ENCODE measurements at places on chromosomes 1 and 21.

DNA sequence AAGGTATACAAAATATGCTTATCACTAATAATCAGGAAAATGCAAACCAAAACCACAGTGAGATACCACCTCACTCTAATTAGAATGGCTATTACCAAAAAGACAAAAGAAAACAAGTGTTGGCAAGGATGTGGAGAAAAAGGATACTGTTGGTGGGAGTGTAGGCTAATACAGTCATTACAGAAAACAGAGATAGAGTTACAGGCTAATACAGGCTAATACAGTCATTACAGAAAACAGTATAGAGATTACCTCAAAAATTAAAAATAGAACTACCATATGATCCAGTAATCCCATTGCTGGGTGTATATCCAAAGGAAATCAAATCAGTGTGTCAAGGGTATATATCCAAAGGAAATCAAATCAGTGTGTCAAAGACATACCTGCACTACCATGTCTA is 238.4 kb downstream of the PLPP3 start:
- no peak for DNase-seq

GRCh38 chr1:72634946-72635345 is 352.6 kb upstream of the NEGR1 start:
- DNase-seq, result no peak

- peak; percentile 63 for DNase-seq
These were observed 131.9 kb downstream of the VAV3 start for GRCh38 chr1:107833061-107833460.

GRCh38 chr1:47782414-47783166 is 214.6 kb downstream of the TRABD2B start:
- no peak for DNase-seq

DNA sequence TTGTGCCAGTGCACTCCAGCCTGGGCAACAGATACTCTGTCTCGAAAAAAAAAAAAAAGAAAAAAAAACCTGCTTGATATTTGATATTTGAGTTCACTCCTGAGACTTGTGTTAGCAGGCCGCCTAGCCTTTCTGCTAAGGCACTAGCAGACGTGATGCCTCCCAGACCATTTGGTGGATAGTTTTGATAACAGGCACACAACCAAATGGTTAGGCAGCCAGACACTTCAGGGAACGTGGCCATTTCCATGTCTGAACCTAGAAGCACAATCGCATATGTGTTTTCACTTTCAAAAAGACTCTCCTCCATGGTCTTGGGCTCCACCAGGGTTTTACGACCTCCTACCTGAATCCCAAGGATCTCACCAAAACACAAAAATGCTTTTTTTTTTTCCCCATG is 1319.5 kb downstream of the BRINP3 start:
- no peak for DNase-seq

GRCh38 chr1:221736714-221737113 is 5.2 kb downstream of the DUSP10 start:
- DNase-seq, result no peak

DNA sequence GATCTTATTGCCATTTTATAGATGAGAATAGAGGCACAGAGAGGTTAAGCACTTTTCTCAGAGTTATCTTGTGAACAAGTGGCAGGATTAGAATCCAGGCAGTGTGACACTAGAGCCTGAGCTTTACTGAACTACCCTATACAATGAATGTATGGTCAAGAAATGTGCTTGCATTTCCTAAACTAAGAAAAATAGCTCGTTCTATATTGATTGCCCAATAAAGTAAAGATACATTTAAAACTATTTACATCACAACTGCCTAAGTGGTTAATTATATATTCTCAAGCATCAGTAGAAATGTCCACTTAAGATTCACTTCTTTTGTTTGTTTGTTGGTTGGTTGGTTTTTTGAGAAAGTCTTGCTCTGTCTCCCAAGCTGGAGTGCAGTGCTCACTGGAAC is 91.6 kb downstream of the ZFYVE9 start:
- DNase-seq, result no peak

GRCh38 chr1:203274603-203275381 is 30.5 kb upstream of the BTG2 start:
- no peak for DNase-seq

DNA sequence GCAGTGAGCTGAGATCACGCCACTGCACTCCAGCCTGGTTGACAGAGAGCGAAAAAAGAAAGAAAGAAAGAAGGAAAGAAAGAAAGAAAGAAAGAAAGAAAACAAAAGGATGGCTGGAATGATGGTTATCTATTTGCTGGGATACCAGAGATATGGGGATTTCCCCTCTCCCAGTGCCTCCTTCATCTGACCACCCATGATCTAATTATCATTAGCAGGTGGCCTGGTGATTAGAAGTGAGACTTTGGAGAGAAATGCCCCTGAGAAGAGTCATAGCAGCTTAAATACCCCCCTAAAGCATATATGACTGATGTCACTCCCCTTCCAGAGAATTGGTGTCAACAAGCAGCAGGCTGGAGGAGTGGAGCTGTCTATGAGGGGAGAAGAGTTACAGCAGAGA is 1.3 kb upstream of the NPPB start:
- DNase-seq, result no peak

DNA sequence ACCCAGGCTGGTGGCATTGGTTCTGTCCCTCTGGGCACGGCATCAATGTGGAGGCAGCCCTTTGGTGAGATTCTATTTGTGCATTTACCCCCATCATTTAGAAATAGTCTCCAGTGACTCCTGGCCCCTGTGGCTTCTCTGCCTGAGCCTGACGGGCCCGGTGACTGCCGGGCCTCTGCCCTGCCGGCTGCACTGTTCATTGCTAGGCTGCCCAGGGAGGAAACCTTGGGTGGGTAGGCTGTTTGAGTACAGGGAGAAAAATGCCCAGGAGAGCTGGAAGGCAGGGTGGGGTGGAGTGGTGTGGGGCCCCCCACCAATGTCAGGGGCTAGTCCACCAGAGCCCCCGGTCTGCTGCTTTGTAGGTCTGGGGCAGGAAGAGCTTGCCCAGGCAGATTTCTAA is 23.4 kb upstream of the EDN2 start:
- no peak for DNase-seq

DNA sequence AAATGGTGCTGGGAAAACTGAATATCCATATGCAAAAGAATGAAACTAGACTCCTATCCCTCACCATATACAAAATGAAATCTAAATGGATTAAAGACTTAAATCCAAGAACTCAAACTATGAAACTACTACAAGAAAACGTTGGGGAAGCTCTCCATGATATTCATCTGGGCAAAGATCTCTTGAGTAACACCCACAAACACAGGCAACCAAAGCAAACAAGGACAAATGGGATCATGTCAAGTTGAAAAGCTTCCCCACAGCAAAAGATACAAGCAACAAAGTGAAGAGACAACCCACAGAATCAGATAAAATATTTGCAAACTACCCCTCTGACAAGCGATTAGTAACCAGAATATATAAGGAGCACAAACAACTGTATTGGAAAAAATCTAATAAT is 13.8 kb downstream of the TTC13 start:
- DNase-seq, result no peak

GRCh38 chr1:24641646-24642151 is 1.4 kb upstream of the SRRM1 start:
- DNase-seq, result peak; percentile 54

DNA sequence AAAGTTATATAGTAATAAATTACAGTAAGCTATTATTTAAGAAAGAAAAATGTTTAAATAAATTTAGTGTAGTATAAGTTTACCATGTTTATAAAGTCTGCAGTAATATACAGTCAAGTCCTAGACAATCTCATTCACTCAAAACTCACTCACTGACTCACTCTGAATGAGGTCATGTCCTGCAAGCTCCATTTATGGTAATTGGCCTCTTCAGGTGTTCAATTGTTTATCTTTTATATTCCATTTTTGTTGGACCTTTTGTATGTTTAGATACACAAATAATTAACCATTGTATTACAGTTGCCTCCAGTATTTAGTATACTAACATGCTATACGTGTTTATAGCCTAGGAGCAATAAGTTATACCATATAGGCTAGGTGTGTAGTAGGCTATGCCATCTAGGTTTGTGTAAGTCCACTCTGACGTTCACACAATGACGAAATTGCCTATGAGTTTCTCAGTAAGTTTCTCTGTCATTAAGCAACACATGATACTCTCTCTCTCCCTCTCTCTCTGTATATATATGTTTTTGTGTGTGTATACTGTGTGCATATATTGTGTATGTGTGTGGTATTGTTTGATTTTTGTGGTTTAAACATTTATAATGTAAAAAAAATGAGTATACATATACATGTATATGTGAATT is 161.2 kb downstream of the NCAM2 start:
- DNase-seq, result no peak

GRCh38 chr1:246784621-246785493 is 60.6 kb downstream of the SCCPDH start:
- peak; percentile 66 for DNase-seq

DNA sequence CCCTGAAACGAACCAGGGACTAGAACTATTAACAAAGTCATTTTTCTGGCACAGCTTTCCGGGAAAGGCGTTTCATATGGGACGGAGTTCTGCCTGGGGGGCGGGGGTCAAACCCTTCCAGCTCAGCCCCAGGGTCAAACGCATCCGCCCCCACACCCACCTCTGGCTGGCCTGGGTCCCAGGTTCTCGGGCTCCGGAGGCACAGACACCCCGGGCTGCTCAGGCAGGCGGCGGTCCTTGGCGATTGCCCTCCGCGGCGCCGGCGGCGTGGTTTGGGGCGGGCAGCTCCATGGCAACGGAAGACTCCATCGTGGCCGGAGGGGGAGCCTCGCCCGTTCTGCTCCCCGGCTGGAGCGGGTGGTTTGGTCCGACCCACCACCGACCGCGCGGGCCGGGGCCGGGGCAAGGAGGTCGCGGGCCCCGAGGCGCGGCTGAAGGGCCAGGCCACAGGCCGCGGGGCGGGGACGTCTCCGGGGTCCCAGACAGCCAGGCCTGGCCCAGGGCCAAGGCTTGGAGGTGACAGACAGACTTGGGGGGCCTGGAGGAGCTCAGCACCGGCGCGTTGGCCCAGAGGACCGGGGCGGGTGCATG is at the start of gene CFAP74:
Gene CFAP74 (minus strand): TSS at position 246 of the 591 bp plus-strand sequence. CDS start 12,830 bp downstream, outside the sequence.
- peak; percentile 43 for DNase-seq

- no peak for DNase-seq
These were observed 494.0 kb downstream of the KCNT2 start for GRCh38 chr1:196114193-196114592.

DNA sequence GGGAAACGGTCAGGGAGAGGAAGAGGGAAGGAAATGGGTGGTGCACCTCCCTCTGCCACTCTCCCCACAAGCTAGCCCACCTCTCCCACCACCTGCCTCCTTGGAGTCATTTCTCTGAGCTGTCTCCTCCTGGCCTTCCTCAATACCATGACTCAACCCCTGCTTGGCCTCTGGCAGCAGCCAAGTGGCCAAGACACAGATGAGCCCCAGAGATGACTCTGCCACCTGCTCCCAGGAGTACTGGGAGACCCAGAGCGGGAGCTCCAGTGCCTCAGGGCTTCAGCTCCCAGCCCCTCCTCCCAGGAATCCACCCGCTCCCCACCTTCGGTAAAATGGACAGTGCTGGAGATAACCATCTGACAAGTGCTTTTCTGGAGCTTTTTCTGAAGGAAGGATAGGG is 2.6 kb downstream of the S100A16 start:
- no peak for DNase-seq

DNA sequence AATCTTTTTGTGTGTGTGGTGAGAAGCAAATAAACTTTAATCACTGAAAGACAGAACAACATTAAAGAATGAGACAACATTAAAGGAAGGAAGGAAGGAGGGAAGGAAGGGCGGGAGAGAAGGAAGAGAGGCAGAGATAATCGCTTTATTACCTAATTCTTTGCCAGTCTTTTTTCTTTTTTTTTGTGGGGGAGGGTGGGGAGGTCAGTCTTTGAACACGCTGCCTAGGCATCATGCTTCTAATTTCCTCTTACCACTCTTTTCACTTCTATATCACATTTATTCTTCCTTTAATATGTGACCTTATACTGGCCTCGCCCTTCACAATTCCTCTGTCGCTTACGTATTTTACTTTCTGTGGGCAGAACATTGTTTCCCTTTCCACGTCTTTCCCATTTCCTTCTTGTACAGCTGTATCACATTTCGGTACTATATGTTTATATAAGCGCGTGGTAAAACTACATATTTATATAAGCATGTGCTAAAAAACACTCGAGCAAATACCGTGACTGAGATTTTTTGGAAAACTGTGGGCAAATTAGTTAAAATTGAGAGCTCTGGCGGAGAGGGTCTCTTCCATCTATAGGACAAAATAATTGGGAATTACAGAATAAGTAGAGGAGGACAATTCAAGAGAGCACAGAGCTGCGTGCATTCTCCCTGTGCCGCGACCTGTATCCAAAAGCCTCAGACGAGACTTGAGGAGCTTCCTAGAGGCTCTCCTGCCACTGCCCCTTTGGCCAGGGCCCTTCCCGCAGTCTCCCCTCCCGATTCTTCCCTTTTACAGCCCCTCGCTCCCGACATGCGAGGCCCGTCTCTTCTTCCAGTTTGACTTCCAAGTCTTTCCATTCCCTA is 823 bp upstream of the PRKAA2 start:
- DNase-seq, result no peak

DNA sequence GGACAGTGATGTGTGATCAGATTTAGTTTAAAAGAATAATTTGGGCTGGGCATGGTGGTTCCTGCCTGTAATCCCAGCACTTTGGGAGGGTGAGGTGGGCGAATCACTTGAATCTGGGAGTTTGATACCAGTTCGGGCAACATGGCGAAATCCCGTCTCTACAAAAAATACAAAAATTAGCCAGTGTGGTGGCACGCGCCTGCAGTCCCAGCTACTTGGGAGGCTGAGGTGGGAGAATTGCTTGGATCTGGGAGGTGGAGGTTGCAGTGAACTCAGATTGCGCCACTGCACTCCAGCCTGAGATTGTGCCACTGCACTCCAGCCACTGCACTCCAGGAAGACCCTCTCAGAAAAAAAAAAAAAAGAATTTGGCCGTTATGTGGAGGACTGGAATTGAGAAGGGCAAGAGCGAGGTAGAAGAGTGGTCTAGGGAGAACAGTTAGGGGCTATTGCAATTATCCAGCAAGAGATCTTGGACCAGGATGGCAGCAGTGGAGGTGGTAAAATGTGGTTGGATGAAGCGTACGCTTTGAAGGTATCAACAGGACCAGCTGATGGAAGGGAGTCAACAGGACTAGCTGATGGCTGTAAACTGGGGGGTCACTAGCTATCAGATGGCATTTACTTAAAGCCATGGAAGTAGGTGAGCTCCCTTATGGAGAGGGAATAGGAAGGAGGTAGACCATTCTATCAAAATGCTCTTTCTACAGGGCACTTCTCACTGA is 9.6 kb downstream of the BTBD19 start:
- DNase-seq, result peak; percentile 2

All from hematopoietic multipotent progenitor cell treated with erythropoietin and hydrocortisone succinate and interleukin-3 and kit ligand, for 6 days (in vitro differentiated cells).